Activated CD4-positive, alpha-beta T cell treated with anti-CD3 and anti-CD28 coated beads for 36 hours (primary cell): ENCODE measurements at places on chromosomes 12 and 14. TPM values are rescaled to one million over a fixed set of nuclear protein-coding genes. Genes with fewer than 3 reads are reported as not detected.

DNA sequence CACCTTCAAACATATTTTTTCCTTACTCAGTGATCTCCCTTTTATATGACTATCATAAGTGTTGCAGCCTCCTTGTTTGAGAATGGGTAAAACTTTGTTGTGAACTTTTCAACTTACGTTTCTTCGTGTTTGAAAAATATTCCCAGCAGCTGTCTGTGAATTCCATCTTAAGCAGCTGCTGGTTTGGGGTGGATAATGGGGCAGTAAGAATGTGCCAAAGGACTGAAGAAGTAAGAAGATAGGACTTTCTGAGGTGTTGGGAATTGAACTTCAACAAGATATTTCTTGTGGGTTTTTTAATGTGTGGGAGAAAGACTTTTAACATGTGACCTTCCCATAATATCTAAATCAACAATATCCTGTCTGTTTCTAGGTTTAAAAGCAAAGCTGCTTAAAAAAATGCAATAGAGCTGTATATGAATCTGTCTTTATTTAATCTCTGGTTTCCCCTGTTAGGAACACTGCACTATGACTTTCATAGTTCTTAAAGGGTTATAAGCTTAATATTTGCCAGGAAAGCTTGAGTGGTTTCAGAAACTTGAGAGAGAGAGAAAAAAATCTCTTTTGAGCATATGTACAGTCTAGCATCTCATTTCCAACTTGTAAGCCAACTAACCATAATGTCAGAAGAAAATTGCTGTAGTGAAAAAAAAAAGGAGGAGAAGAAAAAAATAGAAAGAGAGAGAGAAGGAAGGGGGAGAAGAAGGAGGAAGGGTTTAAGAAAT is 1659.2 kb upstream of the FLRT2 start:
- no peak for DNase-seq
- H3K36me3 ChIP-seq = no peaks in the 10 kb centered on the region
- H3K4me1 ChIP-seq = no peaks in the 10 kb centered on the region
- no peaks in the 10 kb centered on the region for H3K27me3 ChIP-seq
- H3K4me3 ChIP-seq = no peak overlapping the region

GRCh38 chr12:80121661-80122060 is 22.3 kb downstream of the OTOGL start:
- no peak overlapping the region for H3K27ac ChIP-seq
- H3K36me3 ChIP-seq = no peaks in the 10 kb centered on the region
- peaks cover 2% of the 10 kb centered on the region for H3K27me3 ChIP-seq
- no peak overlapping the region for H3K4me3 ChIP-seq
- H3K4me1 ChIP-seq = no peaks in the 10 kb centered on the region

GRCh38 chr14:60250257-60251035 is 1.4 kb downstream of the PPM1A start:
- peak overlapping the region; percentile 81 for H3K27ac ChIP-seq
- H3K27me3 ChIP-seq = no peaks in the 10 kb centered on the region
- H3K4me3 ChIP-seq = peak overlapping the region; percentile 94
- H3K4me1 ChIP-seq = peaks cover 56% of the 10 kb centered on the region
- DNase-seq = no peak

GRCh38 chr14:43475757-43476156 is 1031.3 kb downstream of the FSCB start:
- no peaks in the 10 kb centered on the region for H3K4me1 ChIP-seq
- no peaks in the 10 kb centered on the region for H3K36me3 ChIP-seq
- no peak overlapping the region for H3K27ac ChIP-seq
- no peaks in the 10 kb centered on the region for H3K27me3 ChIP-seq

GRCh38 chr12:111203969-111204368 is 164.9 kb downstream of the PHETA1 start:
- no peak overlapping the region for H3K27ac ChIP-seq
- no peaks in the 10 kb centered on the region for H3K36me3 ChIP-seq
- peaks cover 13% of the 10 kb centered on the region for H3K27me3 ChIP-seq
- H3K4me1 ChIP-seq = no peaks in the 10 kb centered on the region
- no peak for DNase-seq

The BMP4 gene
- not detected for total RNA-seq

The TEDC1 gene
- 31.8 TPM for total RNA-seq

The INHBC gene
- total RNA-seq = not detected

The NCKAP5L gene
- total RNA-seq = 4.5 TPM
